Hippocampal formation (tissue), 2 donors: ENCODE measurements at places on chromosomes 7 and 10.
A peak's percentile ranks its signal among the peaks of the same experiment; 100 is the strongest.

- DNase-seq = no peak
These were observed 302.6 kb upstream of the MYO3A start for GRCh38 chr10:25631471-25631870.

GRCh38 chr10:46055771-46056170 is 9.7 kb upstream of the MSMB start:
- no peak for DNase-seq

GRCh38 chr7:50394315-50394714 is 55.8 kb downstream of the FIGNL1 start:
- no peak for DNase-seq

DNA sequence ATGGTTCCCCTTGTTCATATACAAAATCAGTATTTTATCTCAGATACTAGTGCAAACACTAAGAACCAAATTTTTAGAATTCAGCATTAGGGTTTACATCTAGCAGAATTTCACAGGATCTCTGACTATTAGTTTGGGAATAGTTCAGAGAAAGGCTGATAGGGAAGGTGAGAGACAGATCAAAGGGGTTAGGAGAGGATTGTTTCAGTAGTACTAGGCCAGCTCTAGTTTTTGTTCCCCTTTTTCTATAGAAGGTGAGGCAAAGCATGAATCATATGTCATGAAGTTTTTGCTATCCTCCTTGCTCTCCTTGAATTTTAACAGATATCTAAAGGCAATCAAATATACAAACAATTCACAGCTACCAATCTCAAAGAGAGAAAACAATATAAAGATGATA is 26.1 kb upstream of the CTNNA3 start:
- DNase-seq = no peak

GRCh38 chr10:30979956-30980355 is 51.7 kb downstream of the ZNF438 start:
- DNase-seq = no peak

DNA sequence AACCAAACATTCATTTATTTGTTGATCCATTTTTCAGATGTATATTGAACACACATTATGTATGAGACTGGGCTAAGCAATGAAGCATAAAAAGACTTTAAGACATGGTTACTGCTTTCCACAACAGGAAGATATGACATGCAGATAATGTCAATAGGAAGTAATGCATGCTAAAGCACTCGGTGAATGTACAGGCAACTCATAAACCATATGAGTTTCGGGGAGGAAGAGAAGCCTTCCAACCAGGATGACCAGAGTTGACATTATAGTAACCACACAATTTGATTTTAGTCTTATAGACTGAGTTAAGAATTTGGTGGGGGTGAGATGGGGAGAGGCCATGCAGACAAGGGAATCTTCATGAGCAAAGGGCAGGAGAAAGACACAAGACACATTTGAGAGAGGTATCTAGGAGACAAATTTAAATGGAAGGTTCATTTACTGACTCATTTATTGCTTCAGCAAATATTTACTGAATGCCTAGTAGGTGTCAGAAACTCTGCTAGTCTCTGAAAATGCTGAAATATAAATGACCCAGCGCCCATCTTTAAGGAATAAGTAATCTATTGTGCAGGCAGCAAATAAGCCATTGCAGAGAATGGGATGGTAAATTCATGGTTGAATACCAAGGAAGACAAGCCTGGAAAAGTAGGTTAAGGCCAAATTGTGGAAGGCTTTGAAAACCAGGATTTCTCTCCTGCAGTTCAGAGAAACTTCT is 19.0 kb upstream of the SLK start:
- DNase-seq = no peak

- DNase-seq = no peak
These were observed 846 bp downstream of the MRLN start for GRCh38 chr10:59752278-59752940.

DNA sequence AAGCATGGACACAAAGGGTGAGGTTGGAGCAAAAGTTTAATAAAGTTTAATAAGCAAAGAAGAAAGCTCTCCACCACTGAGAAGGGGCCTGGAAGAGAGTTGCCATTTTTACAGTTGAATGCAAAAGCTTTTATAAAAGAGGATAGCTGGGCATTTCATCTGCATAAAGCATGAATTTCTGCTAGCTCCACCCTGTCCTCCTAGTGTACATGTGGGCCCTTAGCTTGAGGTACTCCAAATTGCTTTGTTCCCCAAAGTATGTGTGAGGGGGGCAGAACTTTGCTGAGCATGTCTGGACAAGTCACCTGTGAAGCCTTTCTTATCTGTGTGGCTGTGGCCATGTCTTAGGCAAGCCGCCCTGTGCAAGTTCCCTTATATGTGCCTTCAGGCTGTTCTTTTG is 22.6 kb upstream of the CROT start:
- no peak for DNase-seq

- no peak for DNase-seq
These were observed 114.5 kb downstream of the PTPN20 start for GRCh38 chr10:47025540-47026300.

DNA sequence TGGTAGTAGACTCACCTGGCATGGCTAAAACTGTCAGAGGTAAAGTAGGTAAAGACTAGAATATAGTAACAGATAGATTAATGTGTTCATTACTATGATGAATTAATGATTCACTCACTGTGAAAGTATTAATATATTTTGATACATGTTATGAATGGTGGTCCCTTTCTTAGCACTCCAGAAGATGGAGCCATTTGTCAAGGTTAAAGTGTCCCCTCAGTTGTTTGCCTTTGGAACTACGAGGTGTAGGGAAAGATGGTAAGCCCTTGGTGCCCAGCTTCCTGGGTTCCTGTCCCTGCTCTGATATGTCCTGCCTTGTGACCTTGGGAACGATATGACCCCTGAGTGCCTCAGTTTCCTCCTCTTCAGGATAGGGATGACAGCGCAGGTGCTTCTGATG is 49.4 kb downstream of the HTRA1 start:
- no peak for DNase-seq

- no peak for DNase-seq
These were observed 40.8 kb upstream of the CUL1 start for GRCh38 chr7:148657929-148658328.

DNA sequence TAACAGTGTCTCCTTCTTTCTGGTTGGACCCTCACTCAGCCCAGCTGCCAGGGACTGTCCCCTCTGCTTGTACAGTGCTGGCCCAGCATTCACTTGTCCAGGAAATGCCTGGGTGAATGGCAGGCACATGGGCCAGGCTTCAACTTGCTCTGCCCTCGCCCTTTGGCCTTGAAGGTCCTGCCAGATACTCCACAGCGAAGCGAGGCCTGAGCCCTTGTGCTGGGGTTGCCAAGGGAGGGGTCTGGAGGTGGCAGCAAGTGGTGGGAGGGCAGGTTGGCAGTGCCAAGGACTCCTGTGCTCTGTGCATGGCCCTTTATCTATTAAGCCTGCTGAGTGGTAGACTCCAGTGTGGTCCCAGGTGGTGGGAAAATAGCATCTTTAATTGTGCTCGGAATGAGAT is 75.7 kb downstream of the CDH23 start:
- no peak for DNase-seq

DNA sequence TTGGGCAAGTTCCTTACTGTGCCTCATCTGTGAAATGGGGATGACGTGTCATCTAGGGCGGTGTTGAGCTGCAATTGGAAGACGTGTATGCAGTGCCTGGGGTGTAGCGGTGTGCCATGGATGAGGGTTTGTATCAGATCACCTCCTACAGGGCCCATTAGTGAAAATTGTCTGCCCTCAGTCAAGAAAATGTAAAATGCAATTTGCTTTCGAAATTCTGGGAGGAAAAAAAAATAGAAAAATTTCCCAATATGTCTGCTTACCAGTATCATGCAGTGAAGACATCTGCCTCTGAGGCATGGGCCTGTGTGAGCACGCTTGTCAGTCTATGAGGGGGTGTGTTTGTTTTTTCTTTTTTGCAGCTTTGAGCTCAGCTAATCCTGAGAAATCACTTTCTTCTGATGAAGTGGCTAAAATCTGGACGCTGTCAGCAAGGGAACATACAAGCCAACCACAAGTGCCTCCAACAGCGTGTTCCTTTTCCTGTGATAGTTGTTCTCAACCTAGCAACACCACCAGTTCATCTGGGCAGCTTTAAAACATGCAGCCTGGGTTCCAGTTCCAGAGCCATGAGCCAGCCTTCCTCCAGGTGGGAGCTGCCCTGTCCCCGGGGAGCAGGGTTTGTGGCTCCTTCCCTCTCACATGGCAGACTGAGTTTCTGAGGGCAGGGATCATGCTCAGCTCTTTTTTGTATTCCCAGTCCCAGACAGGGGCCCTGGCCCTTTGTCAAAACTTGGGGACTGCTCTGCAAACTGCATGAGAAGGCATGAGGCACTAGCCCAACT is 10.3 kb downstream of the FAM241B start:
- DNase-seq = no peak

DNA sequence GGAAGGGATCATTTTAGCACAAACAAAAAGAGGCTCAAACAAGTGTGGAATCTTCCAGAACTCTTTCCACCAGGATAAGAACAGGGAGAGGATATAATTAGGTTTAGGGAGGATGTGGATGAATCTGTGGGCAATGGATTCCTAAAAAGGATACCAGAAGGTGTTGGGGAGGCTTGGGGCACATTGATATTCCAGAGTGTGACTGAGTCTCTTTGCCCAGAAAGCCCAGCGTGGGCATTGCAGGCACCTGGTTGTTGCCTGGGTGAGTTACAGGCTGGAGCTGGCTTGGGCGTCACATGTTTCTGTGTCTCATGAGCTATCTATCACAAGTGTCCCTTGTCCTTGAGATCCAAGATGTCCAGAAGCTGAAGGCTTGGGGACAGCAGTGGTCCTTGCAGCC is 3.3 kb downstream of the COL26A1 start:
- DNase-seq = no peak

DNA sequence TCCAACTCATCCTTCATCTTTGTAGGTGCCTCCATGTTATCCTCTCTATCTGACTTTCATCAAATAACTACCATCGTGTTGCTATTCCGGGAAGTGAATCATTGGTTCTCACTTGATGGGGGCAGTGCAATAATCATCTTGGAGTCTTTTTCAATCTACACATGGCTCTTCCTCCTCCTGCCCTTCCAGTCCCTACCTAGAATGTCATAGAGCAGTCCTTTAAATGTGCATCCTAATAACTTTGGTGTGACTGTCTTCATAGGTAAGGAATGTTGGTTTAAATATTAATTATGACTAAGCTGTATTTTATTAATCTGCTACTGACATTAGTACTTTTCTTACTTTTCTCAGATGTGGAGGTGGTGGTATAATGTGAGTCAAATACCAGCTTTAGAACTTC is 8.4 kb upstream of the CDK14 start:
- DNase-seq = no peak

DNA sequence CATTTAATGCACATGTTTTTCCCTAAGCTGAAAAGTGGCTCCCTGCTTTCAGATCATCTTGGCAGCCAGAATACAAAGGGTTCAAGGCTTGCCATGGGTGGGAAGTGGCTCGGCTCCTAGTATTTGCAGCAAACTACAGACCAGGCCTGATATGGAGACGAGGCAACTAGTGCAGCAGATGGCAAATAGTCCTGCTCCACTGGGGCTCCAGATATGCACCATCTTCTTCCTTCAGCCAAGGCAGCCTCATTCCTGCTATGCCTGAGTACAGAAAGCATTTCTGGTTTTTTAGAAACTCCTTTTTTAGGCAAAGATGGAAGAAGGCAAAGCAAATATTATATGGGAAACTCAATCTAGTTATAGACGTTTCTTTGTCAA is 23.9 kb downstream of the LRRC4 start:
- no peak for DNase-seq

DNA sequence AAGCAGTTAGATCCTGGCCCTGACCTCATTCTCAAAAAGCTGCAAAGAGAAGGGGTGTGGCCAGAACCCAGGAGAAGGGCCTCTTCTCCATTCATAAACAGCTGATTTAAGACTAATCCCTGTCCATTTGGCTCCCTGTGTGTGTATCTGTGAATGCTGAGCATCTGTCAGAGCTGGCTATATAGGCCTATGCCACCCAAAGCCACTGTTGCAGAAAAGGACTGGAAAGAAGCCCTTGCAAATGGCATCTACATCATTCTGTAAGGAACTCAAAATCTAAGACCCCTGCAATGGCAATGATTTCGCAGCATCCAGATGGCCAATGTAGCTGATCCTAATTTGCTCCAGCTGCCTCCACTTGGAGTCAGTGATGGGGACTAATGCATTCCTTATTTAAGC is 384.5 kb downstream of the KCNMA1 start:
- no peak for DNase-seq

DNA sequence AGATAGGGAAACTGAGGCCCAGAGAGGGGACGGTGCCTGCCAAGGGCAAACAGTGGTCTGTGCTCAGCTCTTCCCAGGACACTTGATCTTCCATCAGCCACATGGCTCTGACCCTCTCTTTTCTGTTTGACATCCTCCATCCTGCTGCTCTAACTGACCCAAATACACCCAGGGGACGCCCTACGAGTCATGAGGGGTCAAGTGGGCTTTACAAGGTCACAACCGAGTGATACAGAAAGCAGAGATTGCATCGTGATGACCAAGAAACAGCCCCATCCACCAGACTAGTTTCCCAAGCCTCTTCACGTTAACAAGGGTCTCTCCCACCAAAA is 131.2 kb upstream of the UNC5B start:
- no peak for DNase-seq

GRCh38 chr10:60206735-60207134 is 182.9 kb downstream of the ANK3 start:
- DNase-seq = no peak

DNA sequence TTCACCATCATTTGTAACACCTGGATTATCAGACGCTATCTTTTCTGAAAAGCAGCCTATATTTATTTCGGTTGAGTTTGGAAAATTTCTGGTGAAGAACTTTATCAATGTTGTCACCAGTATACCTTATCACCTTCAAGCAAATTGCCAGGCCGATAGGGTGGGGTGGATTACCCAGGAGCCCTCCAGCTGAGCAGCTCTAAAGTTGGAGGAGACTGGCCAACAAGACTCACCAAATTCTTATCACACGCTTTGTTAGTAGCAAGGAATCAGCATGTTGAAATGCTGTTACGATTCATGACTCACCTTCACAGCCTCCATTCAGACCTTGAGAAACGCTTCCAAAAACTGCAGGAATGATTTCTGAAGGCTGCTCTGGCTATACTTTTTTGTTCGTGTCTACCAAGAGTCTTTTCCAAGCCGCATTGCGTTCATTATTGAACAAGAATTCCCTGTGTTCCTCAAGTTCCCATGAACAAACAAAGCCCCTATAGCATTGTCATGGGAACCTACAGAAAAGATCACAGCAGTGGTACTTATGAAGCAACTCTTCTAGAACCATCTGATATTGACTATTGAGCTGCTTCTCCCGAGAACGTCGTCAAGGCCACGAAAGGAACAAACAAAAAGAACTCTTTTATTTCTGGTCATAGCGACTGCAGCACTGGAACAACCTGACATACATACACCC is 291.4 kb downstream of the SFMBT2 start:
- DNase-seq = no peak

DNA sequence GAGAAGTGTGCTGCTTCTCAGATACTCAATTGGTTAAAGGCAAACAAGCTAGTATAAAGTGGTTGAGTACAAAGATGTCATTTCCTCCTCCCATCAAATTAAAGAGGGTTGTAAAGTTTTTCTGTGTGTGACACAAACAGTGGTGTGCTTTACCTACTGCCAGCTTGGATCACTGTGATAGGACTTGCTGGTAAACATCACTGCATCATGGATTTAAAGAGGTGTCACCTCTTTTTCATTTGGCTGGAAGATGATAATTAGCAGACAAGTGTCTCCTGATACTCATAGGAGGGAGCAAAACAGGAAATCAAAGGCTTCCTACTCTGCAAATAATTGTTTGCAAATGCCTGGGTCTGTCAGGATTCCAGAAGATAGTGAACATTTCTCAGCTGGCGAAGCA is 200.5 kb downstream of the MDFIC start:
- no peak for DNase-seq

- DNase-seq = peak; percentile 54
These were observed 718 bp upstream of the CTBP2 start for GRCh38 chr10:125160856-125161706.

GRCh38 chr7:125184801-125185200 is 255.2 kb upstream of the POT1 start:
- no peak for DNase-seq
